ENCODE measurements at places on chromosomes 12 and 14.

DNA sequence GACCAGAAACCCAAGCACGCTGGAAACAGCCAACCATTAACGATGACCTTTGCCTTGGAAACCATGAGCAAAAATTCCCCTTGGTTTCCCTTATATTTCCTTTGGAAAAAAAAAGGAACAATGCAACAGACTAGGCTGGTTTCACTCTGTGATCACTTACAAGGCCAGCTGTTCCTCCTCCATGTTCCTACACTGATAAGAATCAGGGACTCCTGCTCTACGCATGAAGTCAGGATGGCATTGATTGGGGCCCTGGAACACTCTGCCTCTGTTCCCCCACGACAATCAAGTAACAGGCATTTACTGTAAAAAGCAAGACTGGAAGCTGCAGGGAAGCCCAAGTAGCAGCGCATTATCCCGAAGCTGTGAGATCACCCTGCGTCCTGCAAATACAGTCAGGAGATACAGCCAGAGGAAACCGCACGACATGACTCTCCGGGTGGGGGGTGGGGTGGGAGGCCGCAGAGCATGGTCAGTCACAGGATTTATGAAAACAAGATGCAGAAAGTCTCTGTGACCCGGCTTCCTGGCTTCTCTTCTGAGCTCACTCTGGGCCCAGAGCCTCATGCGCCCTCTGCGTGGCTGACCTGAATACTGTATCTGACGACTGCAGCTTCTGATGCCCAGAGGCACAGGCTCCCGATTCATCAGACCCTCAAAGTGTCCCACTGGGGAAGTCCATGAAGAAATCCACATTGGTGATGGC is 31.1 kb downstream of the SSH1 start:
- DNase-seq = no peak

- no peak for DNase-seq
Measured at GRCh38 chr12:109762071-109762672, 48.5 kb downstream of the FAM222A start.

- DNase-seq = no peak
Measured at GRCh38 chr14:61941421-61942150, 179.4 kb downstream of the SNAPC1 start.

GRCh38 chr14:91770185-91770584 is 38.3 kb upstream of the CATSPERB start:
- DNase-seq = no peak

All from cortex of kidney (tissue), 1 donor.